A549 treated with CpdA at 1 μM for 4 hours (cell line): ENCODE measurements at places on chromosomes 5 and 9. TPM values are rescaled to one million over a fixed set of nuclear protein-coding genes. Genes with fewer than 3 reads are reported as not detected.

NPR3 gene
- 20.5 to 25.1 TPM (median 21.7 TPM) in 5 replicates for total RNA-seq

ADGRD2 gene
- total RNA-seq: 0.03 TPM in 1 of 5 replicates, not detected in the others

HSPB3 gene
- total RNA-seq: not detected in 5 replicates

PHYHD1 gene
- total RNA-seq: 0.13 TPM in 1 of 5 replicates, not detected in the others

PBX3 gene
- total RNA-seq: 10.8 to 13.8 TPM (median 12.9 TPM) in 5 replicates

MCTP1 gene
- total RNA-seq: 7.3 to 14.1 TPM (median 9.2 TPM) in 5 replicates

UBE2QL1 gene
- total RNA-seq: 0.11 to 0.16 TPM (median 0.13 TPM) in 5 replicates

KIF20A gene
- total RNA-seq: 42.5 to 52.9 TPM (median 47.0 TPM) in 5 replicates

LRRC19 gene
- not detected in 5 replicates for total RNA-seq

GPX3 gene
- total RNA-seq: 14.0 to 19.3 TPM (median 17.8 TPM) in 5 replicates

MAP1B gene
- total RNA-seq: 37.7 to 67.9 TPM (median 41.7 TPM) in 5 replicates

HABP4 gene
- total RNA-seq: 13.7 to 17.9 TPM (median 16.2 TPM) in 5 replicates

INSL4 gene
- 15.5 to 17.9 TPM (median 16.0 TPM) in 5 replicates for total RNA-seq

HMMR gene
- 23.3 to 36.2 TPM (median 26.7 TPM) in 5 replicates for total RNA-seq
